ENCODE measurements at places on chromosomes 6 and 20.

DNA sequence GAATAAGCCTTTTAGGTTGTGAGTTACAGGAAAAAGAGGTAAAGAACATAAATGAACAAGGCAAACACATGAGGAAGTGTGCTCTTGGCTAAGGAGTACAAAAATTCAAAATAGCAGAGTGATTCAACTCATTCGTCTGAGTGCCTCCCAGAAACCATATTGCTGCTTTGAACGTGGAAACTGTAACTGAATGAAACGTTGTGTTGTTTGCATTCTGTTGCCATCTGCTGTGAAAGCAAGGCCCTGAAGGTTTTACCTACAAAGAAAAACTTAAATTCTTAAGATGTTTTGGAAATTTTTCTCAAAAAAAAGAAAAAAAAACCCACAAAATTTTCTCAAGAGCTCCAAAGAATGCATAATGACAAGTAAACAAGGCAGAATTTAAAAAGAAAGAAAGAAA lies 375.4 kb upstream of the HS3ST5 start:
- DNase-seq: no peak

GRCh38 chr6:11432713-11433450 lies 104.7 kb upstream of the TMEM170B start:
- DNase-seq: no peak

DNA sequence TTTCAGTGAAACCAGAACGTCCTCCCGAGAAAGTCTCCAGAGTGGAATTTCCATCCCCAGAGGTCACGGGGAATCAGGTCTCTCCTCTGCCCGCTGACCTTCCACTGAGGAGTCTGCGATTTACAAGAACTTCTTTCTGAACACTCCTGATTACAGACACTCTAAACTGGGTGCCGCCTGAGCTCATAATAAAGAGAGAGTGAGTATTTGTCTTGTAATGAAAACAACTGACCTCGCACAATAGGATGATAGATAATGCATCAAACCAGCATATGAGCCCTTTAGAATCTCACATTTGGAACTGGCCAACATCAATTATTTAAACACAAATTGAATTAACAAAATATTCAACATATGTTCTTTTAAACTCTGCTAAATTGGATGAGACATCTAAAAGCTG lies 47.5 kb downstream of the DLL1 start:
- no peak for DNase-seq

- no peak for DNase-seq
Observed at GRCh38 chr20:4671015-4671414, 50.7 kb upstream of the PRND start.

GRCh38 chr6:88077305-88077704 lies 29.7 kb downstream of the SPACA1 start:
- DNase-seq: no peak

- no peak for DNase-seq
Observed at GRCh38 chr6:37277001-37277409, 19.1 kb upstream of the TMEM217 start.

DNA sequence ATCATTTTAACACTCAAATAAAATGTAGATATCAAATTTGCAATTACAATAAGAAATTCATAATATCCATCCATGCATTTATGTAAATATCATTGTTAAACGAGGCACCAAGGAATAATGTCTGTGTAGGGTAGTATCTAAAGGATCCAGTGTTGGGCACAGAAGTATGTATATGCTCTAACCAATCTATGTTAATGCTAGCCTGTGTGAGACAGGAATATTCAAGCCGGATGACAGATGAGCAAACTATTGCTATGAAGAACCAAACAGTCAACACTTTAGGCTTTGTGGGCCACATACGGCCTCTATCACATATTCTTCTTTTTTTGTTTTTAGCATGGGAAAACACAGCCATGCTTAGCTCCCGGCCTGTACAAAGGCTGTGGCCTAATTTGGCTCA lies 45.0 kb downstream of the HUS1B start:
- no peak for DNase-seq

DNA sequence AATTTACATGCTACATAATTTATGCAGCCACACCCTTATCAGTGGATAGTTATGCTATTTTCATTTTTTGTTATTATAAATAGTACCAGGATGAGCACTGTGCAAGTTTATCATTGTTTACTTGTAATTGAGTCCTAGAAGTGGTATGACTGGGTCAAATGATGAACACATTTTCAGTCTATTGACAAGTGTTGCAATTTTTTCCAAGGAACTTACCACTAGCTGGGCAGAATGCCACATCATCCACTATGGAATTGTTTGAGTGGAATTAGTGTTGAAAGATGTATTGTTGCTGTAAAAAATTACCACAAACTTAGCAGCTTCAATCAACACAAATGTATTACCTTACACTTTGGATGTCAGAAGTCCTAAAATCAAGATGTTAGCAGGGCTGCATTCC lies 38.1 kb upstream of the OPN5 start:
- DNase-seq: no peak

- no peak for DNase-seq
Observed at GRCh38 chr20:43492101-43492500, 15.4 kb upstream of the L3MBTL1 start.

- no peak for DNase-seq
Observed at GRCh38 chr6:78199044-78199443, 546.2 kb downstream of the MEI4 start.

Measured in forelimb muscle (tissue), 1 donor.